Daoy (cell line): ENCODE measurements at places on chromosomes 3 and 15.
A peak's percentile ranks its signal among the peaks of the same experiment; 100 is the strongest.

GRCh38 chr3:114406922-114407321 is 113.1 kb downstream of the TIGIT start:
- DNase-seq = no peak

DNA sequence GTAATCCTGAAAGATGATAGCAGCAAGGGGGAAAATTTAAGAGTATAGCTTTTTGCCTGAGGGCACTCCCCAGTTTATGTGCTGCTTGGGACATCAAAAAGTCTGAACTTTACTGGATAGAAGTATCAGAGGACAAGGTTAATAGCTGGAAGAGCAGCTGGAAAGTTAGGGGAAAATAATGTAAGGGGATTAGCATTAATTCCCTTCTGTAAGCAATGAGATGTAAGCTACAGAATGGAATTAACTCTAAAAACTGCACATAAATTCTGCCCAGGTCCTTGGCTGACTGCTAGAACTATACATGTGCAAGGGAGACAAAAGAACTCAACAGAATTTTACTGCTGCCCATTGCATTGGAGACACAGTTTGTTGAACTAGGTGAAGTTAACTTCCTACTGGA is 55.6 kb downstream of the ATP11B start:
- no peak for DNase-seq

- no peak for DNase-seq
Measured at GRCh38 chr3:112354642-112355306, 21.8 kb downstream of the CD200 start.

DNA sequence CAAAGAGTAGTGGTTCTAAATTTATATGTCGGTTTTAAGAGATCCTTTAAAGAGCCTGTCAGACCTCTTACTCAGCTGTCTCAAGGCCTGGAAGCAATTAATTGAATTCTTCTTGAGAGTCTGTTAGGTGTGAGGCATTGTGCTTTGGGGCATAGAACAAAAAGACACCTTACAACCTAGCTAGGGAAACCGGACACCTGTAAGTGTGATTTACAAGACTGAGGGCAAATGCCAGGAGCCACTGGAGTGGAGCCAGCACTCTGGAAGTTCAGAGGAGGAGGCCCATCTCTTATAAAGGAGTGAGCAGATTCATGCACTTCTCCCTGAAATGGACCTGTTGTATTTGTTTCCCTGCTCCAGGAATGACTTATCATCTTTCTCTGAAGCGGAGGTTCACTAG is 97.7 kb upstream of the NUDT16 start:
- no peak for DNase-seq

DNA sequence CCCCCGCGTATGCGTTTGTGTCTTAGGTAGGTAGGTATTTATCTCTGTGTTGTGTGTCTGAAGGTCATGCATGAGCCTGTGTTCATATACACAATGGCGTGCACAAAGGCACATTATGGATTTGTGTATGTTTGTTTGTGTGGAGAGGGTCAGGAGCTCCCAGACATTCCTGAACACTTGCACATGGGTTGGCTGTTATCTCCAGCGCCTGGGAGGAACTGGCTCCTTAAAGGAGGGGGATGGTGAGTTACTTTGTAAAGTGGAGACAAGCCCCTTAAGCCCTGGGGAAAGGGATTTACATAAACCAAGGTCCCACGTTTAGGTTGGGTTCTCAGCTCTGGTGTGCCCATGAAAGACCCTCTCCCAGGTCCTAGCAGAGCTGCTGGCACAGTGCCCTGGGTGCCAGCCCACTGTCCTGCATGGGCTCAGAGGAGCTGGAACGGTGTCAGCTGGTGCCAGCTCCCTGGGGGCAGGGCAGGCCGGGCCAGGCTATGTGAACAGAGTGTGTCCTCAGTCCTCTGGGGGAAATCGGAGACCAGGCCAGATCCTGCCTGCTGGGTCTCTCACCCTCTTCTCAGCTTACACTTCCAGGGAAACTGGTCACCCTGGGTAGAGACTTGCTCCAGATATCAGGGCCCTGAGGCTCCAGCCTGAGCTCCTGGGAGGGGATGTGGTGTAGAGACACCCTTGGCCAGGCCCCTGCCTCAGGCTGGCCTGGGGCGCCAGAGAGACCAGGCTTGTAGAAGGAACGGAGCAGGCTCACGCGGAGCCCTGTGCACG is 25.1 kb downstream of the SNX33 start:
- peak; percentile 88 for DNase-seq

- no peak for DNase-seq
Measured at GRCh38 chr3:36219398-36219797, 160.9 kb upstream of the STAC start.

- DNase-seq = no peak
Measured at GRCh38 chr3:963755-964154, 129.1 kb upstream of the CNTN6 start.

GRCh38 chr3:73207946-73208440 is 146.5 kb downstream of the EBLN2 start:
- no peak for DNase-seq

DNA sequence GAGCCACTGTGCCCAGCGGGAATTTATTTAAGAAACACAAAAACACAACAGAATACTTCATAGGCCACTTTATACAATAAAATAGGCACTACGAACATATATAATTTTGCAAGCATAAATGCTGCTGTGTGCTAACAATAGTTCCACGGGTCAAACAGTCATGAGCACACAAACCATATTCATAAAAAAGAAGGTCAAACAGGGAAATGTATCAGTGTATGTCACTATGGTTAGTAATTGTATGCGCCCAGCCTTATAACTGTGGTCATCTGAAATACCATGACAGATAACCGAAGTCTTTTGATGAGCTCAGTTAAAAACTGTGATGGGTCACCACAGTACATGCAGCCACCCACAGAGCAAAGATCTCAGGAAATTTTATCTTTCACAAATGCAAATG is 38.1 kb upstream of the NR2C2 start:
- no peak for DNase-seq

GRCh38 chr15:37695719-37696118 is 238.7 kb upstream of the TMCO5A start:
- DNase-seq = no peak

DNA sequence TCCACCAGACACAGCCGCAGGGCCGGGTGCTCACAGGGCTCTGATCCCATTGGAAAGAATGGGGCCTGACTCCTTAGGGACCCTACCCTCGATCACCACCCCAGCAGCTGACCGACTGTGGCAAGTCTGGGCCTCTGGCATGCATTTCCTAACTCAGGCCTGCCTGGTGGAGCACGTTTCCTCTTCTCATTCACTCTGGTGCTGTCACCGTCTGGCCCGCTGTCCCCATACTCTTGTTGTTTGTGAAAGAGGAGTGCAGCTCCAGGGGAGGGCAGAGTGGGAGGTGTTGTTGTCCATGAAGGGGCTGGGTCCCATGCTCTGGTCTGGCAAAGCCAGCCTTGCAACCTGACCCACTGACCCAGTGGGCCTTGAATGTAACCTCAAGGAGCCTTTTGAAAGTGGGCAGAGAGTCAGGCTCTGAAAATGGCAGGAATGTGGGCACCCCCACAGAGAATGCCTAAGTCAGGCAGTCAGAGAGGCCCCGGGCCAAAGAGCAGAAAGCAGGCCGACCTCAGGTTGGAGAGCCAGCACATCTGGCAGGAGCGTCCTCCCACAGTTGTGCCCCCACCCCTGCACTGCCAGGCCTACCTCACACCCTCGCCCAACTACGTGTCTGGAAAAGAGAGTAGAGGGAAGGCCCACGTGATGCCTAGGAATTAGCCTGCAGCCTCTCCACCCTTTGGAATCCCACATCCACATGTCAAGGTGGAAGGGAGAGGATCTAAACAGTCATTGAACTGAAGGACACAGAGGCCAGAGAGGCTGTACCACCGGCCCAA is 10.9 kb downstream of the SEMA7A start:
- DNase-seq = peak; percentile 92

GRCh38 chr3:122538956-122539490 is 24.3 kb upstream of the KPNA1 start:
- no peak for DNase-seq

DNA sequence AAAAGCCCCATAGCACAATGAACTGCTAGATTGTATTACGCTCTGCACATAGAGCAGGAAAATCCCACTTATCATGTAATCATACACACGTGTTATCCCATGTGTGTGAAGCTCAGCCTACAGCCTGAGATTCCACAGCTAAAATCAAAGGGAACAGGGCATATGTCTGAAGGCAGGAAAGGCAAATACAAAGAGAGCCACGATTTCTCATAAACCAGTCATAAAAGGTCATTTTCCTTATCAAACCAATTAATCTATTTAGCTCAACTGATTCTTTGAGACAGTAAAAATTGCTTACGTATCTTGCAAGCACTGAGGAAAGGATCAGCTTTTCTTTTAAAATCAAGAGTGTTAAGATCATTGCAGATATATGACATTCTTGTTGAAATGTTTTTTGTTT is 199.5 kb upstream of the TBL1XR1 start:
- DNase-seq = no peak

GRCh38 chr15:28208583-28208982 is 109.5 kb upstream of the OCA2 start:
- DNase-seq = no peak

GRCh38 chr15:71701808-71702207 is 108.5 kb upstream of the NR2E3 start:
- DNase-seq = no peak

DNA sequence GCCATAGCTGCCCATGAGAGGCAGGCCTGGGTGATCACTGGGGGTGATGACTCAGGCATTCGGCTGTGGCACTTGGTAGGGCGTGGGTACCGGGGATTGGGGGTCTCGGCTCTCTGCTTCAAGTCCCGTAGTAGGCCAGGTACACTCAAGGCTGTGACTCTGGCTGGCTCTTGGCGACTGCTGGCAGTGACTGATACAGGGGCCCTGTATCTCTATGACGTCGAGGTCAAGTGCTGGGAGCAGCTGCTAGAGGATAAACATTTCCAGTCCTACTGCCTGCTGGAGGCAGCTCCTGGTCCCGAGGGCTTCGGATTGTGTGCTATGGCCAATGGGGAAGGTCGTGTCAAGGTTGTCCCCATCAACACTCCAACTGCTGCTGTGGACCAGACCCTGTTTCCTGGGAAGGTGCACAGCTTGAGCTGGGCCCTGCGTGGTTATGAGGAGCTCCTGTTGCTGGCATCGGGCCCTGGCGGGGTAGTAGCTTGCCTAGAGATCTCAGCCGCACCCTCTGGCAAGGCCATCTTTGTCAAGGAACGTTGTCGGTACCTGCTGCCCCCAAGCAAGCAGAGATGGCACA is 5.3 kb downstream of the WDR6 start:
- no peak for DNase-seq

DNA sequence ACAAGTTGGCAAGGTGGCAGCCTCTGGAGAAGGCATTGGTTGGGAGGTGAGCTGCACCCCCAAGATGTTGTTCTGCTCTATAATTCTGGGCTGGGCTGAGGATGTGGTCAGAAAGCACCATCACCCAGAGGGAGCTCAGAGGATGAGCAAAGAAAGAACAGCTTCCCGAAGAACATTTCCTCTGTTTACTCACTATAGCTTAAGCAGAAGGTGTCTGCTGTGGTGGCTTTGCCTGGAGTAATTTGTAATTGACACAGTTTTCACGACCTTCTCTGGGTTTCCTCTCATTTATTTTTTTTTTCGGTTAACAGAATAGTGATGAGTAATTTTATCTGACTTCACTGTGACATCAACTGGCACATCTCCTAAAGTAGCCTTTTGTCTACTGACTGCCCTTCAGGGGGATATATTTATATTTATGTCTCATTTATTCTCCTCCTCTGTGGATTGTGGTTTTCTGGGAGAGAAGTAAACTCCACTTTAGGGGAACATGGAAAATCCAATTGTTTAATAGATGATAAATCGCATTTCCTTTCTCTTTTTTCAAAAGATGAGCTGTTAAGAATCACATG is 49.5 kb upstream of the ABHD17C start:
- DNase-seq = no peak

GRCh38 chr3:129313415-129313664 is 34.7 kb downstream of the HMCES start:
- DNase-seq = peak; percentile 15

- no peak for DNase-seq
Measured at GRCh38 chr15:28273468-28273867, 48.5 kb downstream of the HERC2 start.

- no peak for DNase-seq
Measured at GRCh38 chr3:151224268-151224866, 21.4 kb upstream of the GPR171 start.

- DNase-seq = no peak
Measured at GRCh38 chr3:182116386-182116785, 404.7 kb downstream of the SOX2 start.

DNA sequence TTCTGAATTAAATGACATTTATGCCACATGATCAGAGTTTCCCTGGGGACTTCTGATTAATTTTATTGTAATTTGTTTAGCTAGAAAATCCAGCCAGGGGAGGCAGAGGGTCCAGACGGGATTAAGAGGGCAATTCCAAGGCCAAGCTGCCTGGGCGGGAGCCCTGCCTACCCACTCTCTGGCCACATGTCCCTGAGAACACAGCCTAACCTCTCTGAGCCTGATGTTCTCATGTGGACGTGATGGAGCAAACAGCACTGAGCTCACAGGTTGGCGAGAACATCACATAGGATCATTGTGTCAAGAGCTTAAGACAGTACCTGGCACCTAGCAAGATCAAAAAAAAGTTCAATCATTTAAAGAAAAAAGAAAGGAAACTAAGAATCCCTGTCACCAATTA is 1.0 kb downstream of the LRRC2 start:
- no peak for DNase-seq

DNA sequence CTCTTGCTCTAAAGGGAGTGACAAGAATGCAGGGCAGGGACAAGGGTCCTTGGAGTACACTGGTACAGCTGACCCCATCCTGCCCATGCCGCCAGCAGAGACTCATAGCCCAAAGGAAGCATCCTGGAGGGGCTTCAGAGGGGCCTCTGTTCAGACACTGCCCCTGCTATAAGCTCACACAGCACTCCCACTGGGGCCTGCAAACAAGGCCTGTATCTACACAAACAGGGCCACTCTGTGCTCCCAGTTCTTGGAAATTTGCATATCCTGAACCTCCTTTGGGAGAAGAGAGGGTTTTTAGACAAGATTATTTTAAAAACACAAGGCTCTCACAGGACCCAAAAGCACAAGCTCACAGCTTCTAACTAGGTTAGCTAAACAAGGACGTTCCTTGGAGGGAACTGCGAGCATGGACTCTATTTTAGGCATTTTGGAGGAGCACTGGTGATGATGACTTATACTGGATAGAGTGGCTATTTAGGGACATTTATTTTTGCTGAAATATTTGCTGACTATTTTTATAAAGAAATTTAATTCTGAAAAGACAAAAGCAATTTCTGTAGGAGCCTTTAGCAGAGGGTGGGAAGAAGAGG is 16.4 kb upstream of the ANKRD34C start:
- no peak for DNase-seq

- DNase-seq = peak; percentile 1
Measured at GRCh38 chr3:195746346-195746745, 25.6 kb downstream of the MUC20 start.

- no peak for DNase-seq
Measured at GRCh38 chr3:11045536-11045935, 53.0 kb downstream of the SLC6A1 start.

GRCh38 chr3:79255702-79256101 is 512.1 kb downstream of the ROBO1 start:
- DNase-seq = no peak

DNA sequence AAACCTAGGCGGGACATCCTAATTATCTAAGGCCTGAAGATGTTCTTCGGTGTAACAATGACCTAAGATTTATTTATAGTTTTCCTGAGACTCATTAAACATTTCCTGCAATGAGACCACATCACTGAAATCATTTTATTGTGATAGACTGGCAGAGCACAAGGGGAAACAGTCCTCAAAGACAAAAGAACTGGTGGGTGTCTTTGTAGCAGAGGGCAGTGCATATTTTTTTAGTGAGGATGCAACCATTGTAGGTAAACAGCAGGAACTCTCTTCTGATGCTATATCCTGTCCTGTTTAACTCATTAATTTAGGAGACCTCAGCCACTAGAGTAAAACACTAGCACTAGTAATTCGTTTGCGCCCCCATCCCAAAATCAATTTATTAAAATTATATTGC is 100.0 kb downstream of the MAGI1 start:
- DNase-seq = no peak
